ENCODE measurements at places on chromosomes 4 and X.

DNA sequence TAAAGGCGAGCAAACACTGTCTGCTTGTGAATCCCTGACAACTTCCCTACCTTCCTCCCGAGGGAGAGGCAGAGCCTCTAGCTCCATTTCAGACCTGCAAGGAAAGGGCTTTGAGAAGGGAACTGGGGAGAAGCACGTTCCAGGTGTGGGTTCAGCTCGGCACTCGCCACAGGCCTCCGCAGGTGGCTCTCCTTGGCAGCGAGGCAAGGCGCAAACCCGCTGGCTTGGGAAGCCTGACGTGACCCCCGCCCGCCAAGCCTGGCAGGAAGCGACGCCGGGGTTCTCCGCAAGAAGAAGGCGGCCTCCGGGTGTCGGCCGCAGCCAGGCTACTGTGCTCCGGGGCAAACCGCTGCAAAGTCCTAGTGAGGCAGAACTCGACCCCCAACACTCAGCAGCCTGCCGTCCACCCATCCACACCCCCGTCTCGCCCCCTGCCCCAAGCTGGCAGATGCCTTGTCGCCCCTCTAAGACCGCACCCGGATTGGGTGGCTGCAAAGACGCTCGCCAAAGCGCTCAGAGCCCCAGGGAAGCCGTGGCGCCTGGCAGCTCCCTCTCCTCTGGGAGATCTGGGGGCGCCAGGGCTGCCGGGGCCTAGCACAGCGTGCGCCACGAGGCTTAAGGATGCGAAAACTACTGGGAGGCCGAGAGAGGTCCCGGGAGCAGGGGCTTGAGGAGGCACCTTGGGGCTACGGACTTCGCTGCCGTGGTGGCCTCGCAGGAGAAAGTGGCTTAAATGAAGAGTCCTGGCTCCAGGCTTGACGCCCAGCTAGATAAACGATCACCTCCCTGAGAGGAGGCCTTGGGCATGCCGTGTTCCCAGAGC, 21.8 kb downstream of the NKX3-2 start:
- no peak for DNase-seq

DNA sequence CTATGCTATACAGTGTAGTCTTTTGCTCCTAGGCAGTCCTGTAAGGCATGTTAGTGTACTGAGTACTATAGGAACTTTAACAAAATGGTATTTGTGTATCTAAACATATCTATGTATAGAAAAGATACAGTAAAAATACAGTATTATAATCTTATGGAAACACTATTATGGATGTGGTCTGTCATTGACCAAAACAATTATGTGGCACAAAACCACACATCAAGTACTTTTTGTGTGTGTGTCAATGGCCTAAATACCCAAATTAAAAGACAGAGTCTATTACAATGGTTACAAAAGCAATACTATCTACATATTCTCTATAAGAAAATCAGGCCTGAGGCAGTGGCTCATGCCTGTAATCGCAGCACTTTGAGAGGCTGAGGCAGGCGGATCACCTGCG, 610.2 kb upstream of the NDST4 start:
- DNase-seq: no peak

- no peak for DNase-seq
Measured at GRCh38 chr4:120472447-120473131, 405.9 kb upstream of the MAD2L1 start.

DNA sequence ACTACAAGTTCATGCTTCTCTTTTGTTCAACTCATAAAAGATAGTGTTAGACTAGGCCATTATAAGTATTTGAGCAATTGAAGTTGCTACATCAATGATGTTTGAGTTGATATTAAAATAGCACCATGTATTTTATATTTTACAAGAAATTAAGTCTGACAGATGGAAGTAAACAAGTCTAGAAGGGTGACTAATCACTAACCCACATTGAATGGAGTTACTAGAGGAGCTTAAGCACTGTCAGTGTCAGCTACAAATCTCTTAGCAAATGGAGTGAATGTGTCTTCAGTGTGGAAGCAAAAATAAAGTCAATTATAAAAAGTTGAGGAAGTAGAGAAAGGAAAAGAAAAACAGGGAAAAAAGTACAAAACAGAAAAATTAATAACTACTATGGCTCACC, 592.5 kb downstream of the PCDH18 start:
- no peak for DNase-seq

- no peak for DNase-seq
Measured at GRCh38 chr4:108327642-108328382, 159.1 kb upstream of the LEF1 start.

- DNase-seq: no peak
Measured at GRCh38 chrX:71162981-71163380, 18.3 kb downstream of the NLGN3 start.

DNA sequence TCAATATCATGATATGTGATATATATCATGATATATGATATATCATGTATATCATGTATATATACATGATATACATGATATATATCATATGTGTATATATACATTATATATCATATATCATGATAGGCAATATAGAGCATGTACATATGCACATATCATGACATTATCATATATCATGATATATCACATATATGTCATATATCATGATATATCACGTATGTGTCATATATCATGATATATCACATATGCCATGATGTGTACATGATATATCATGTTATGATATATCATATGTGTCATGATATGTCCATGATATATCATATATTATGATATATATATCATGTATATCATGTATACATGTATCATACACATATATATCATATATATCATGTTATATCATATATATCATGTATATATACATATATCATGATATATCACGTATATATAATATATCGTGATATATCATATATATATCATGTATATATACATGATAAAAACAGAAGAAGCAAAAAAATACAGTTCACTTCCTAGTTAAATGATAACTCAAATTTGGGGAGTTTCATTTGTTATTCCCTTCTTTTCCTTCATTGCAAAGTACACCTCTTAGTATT, 670.1 kb upstream of the EPHA5 start:
- no peak for DNase-seq

DNA sequence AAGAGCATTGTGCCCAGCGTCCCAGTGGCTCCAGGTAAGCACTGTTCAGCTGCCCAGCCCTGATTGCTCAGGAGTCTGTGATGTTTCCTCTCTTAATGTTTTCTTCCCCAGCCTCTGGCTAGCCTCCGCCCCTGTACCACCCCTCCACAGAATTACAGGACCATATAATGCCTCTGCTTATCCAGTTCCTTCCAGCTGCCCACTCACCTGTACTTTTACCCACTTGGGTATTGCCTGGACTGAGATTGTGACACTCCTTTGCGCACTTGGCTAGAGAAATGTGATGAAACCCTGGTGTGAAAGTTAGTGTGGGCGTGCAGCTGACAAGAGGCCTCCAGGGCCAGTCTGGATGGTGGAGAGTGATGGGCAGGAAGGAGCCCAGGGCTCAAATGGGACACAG, at the start of gene AWAT2:
Gene AWAT2, minus strand, starts transcription at position 14 of the 400 bp plus-strand sequence. Its CDS starts 6 bp downstream, at position 8.
- DNase-seq: no peak

DNA sequence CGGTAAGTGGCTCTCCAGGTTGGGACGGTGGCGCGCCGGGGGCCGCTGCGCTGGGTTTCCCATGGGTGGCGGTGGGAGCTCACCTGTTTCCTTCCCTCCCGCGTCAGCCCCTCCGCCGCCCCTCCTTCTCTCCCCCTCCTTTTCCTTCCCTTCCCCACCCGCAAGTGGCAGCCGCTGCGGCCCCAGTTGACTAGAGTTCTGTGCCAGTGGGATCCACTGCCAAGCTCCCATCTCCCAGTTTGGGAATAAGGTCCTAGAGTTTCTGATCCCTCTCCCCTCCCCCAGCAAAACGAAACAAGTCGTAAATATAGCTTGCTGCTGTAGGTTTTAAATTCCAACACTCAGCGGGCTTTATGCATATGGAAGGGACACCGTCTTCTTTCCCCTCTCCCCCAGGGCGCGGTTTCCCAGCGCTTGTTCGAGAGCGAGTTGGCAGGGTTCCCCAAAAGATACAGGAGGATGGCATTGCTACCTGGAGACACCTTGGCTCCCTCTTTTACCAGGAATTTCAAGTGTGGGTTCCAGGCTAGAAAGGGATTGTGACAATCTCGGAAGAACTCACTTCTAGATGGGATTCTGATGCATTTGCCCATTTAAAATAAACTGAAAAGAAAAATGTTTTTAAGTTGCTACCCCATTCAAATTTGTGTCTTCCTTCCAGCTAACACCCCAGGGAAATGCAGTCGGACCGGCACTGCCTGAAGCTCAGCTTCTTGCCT, 1.2 kb downstream of the TLL1 start:
- no peak for DNase-seq

DNA sequence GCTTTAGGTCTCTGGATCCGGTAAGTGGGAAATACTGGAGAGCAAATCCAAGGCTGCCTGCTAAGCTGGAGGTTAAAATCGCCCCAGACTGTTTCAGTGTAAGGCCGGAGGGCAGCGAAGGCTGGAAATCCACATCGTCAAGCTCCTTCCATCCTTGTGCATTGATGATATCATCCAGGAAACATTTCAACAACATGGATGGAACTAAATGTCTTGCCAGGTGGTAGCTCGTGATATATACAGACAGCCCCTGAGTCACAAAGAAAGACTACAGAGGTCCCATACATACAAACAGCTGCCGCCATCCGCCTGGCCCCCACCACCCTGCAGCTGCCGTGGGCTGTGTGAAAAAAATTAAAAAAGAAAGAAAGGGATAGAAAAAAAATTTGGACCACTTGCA, 148.9 kb upstream of the RBPJ start:
- DNase-seq: no peak

GRCh38 chr4:15063341-15063740, 61.1 kb downstream of the CPEB2 start:
- DNase-seq: no peak

DNA sequence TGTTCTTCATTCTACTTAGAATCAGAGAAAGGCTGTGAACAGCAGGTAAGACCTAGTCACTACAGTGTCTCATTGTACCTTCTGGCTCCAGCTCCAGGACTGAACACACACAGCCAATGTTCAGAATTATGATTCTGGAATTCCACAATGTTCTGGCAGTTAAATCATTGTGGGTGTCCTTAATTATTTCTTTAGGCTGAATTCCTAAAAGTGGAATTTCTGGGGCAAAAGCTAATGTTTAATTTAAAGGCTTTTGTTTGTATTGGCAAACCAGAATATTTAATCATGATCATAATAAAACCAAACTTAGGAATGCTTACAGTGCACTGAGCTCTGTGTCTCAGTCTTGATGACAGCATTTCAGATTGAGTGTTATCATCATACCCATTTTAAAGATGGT, 67.0 kb upstream of the FAT1 start:
- no peak for DNase-seq

- DNase-seq: no peak
Measured at GRCh38 chrX:135095715-135096114, 24.6 kb downstream of the ETDB start.

DNA sequence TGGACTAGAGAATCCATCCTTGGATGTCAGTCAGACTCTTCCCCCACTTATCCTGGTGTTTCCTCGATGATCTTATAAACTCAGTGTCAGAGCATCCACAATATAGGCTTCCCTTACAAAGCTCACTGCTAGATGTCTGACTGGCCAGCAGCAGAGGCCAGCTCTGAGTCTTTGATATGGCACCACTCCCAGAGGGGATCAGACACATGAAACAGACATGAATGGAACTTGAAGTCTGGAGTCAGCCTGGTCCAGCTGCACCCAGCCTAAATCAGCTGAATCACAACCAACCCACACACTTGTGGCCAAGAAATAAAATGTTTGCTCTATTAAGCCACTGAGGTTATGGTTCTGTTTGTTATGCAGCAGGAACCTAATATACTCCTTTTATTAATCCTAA, 129.6 kb upstream of the MED14 start:
- no peak for DNase-seq

GRCh38 chrX:2523911-2524310, 23.1 kb upstream of the DHRSX start:
- no peak for DNase-seq

GRCh38 chr4:133483600-133484246, 334.6 kb downstream of the PCDH10 start:
- no peak for DNase-seq

DNA sequence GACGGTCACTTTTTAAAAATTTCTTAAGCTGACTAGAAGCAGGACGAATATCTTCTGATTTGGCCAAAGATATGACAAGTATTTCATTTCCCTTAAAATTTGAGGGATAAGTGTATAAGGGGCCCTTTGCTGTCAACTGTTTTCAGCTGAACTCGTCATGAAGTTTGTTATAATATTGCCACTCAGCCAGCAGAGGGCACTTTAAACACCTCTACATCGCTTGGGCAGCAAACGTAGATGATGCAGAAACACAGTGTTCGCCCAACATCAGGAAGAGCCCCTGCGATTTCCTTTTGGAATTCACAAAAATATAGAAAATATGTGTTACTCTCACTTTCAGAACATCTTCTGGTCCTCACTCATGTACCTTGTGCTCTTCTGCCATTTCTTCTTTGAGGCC, 435.7 kb upstream of the FMR1 start:
- DNase-seq: no peak

DNA sequence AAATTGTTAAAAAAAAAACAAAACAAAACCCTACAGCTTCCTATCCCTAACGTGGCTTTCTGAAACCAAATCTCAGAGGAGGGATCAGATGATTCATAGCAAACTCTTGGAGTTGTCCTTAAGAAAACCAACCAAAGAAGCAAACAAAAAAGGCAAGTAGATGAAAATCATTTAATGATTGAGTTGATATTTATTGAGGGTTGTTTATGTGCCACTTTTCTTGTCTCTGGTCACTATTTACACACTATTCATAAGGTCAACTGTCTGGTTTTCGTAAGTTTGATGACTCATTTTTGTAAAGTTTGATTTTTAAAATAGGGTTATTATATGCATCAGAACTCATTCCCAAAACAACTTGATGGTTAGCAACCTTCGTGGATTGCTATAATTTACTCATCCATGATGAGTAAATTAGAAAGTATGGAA, 133.4 kb downstream of the UNC5C start:
- DNase-seq: no peak

DNA sequence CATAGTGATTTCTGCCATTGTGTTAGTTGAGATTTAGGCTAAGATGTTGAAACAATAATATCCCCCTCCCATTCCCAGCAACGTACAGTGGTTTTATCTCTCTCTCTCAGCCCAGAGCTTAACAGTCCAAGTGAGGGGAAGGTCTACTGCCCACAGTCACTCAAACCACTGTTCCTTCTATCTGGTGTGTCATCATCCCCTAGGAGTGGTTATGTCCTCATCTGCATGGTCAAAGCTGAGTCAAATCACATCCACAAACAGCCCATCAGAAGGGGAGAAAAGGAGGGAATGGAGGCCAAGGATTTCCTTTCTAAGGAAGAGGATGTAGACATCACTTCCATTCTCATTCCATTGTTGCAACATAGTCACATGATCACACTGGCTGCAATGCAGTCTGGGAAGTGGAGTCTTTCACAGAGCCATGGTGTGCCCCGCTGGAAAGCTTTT, 42.8 kb upstream of the CHRNA9 start:
- DNase-seq: no peak

GRCh38 chr4:124331781-124332180, 380.8 kb downstream of the ANKRD50 start:
- no peak for DNase-seq
